ENCODE measurements at places on chromosomes 2 and 18. TPM values are rescaled to one million over a fixed set of nuclear protein-coding genes. Genes with fewer than 3 reads are reported as not detected.
A peak's percentile ranks its signal among the peaks of the same experiment; 100 is the strongest.

DNA sequence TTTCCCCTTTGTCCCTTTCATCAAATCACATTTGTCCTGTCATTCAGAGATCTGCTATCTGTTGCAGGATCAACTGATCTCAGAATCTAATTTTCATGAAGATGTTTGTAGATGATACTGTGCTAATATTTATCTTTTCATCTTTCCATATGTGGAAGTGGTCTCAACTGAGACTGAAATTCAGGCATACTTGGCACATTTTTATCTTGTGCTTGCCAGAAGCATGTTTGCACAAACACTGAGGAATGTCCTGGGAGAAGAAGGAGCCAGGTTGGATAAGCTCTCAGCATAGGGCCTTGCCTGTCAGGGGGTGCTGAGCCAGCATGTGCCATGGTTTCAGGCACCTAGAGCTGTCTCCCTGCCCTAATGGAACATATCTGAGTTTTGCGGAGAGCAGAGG lies 24.5 kb upstream of the MMADHC start:
- no peak for DNase-seq
- no peak overlapping the region for H3K4me3 ChIP-seq
- H3K27me3 ChIP-seq = no peaks in the 10 kb centered on the region
- H3K4me1 ChIP-seq = no peaks in the 10 kb centered on the region
- no peaks in the 10 kb centered on the region for H3K36me3 ChIP-seq
- H3K27ac ChIP-seq = no peak overlapping the region

- no peaks in the 10 kb centered on the region for H3K27me3 ChIP-seq
- no peaks in the 10 kb centered on the region for H3K4me1 ChIP-seq
- H3K4me3 ChIP-seq = no peak overlapping the region
- no peak for DNase-seq
- no peak overlapping the region for H3K27ac ChIP-seq
- H3K36me3 ChIP-seq = no peaks in the 10 kb centered on the region
These were observed 79.4 kb upstream of the SRD5A2 start for GRCh38 chr2:31660165-31660564.

DNA sequence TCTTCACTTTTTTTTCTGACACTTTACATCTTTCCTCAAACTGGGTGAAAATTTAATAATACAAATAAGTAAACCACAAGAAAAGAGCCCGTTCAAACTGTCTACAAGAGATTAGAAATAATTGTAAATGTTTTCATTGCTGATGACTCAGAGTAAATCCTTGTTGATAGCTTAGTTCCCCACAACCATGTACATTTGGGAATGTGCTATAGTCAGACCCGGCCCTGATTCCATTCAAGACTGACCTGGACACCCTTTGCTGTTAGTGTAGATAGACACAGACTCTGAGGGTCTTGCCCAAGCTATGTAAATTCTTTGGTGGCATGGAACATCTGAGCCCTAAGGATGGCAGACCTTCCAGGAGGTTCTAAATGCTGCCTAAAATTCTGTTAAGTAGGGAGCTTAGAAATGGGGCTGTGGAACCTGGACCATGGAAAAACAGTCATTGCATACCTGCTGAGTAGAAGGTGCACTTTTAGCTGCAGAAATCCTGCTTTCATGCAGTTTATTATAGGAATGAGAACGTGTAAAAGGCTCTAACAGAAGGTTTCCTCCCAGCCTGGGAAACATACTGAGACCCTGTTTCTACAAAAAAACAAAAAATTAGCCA lies 3.7 kb downstream of the MALT1 start:
- H3K4me3 ChIP-seq = no peak overlapping the region
- H3K36me3 ChIP-seq = no peaks in the 10 kb centered on the region
- no peaks in the 10 kb centered on the region for H3K27me3 ChIP-seq
- no peak for DNase-seq
- H3K27ac ChIP-seq = no peak overlapping the region

- no peaks in the 10 kb centered on the region for H3K27me3 ChIP-seq
- H3K36me3 ChIP-seq = no peaks in the 10 kb centered on the region
- H3K4me3 ChIP-seq = no peak overlapping the region
- no peak for DNase-seq
- H3K4me1 ChIP-seq = no peaks in the 10 kb centered on the region
- H3K27ac ChIP-seq = no peak overlapping the region
These were observed 31.0 kb downstream of the EEF1B2 start for GRCh38 chr2:206190689-206191088.

MBD1 gene
- 39.5 TPM for total RNA-seq

- no peak overlapping the region for H3K27ac ChIP-seq
- H3K27me3 ChIP-seq = no peaks in the 10 kb centered on the region
- no peaks in the 10 kb centered on the region for H3K4me1 ChIP-seq
- no peak for DNase-seq
- H3K36me3 ChIP-seq = no peaks in the 10 kb centered on the region
- H3K4me3 ChIP-seq = no peak overlapping the region
These were observed 7.8 kb downstream of the ANTXR1 start for GRCh38 chr2:69020496-69021426.

DNA sequence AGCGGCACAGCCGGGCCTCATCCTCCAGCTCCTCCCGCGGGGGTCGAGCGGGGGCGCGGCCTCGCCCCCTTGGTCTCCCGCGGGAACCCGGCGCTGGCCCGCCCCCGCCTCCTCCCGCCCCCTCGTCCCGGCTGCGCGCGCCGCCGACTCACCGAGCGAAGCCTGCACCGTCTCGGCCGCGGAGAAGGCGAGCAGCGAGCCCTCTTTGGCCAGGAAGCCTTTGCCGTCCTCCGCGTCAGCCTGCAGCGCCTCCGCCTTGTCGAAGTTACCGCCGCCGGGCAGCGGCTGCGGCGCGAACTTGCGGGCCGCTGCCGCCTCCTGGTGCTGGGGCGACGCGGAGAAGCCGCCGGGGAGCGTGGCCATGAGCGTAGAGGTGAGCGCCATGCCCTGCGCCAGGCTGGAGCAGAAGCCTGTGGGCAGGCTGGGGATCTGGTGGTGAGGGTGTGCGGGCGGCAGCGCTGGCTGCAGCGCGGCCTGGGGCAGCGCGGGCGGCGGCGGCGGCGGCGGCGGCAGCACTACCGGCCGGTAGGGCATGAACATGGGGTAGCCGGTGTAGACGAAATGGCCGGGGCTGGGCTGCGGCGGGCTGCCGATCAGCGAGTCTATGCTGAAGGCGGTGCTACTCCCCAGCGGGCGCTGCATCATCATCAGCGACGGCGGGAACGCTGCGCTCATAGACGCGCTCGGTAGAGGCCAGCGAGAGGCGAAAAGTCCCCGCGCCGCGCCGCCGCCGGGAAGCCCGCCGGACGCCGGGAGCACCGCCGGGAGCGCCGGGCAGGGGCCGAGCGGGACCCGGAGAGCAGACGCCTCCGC lies 683 bp downstream of the GBX2 start:
- peak overlapping the region; percentile 59 for H3K4me3 ChIP-seq
- H3K4me1 ChIP-seq = peaks cover 51% of the 10 kb centered on the region
- no peak overlapping the region for H3K27ac ChIP-seq
- peaks cover 4% of the 10 kb centered on the region for H3K36me3 ChIP-seq
- DNase-seq = peak; percentile 73

GRCh38 chr2:12498286-12498685 lies 218.4 kb upstream of the TRIB2 start:
- no peaks in the 10 kb centered on the region for H3K36me3 ChIP-seq
- DNase-seq = no peak
- no peak overlapping the region for H3K4me3 ChIP-seq
- no peaks in the 10 kb centered on the region for H3K4me1 ChIP-seq
- H3K27me3 ChIP-seq = no peaks in the 10 kb centered on the region
- H3K27ac ChIP-seq = no peak overlapping the region

GRCh38 chr2:172119089-172119488 lies 16.4 kb upstream of the DLX2 start:
- no peak overlapping the region for H3K4me3 ChIP-seq
- no peaks in the 10 kb centered on the region for H3K27me3 ChIP-seq
- H3K4me1 ChIP-seq = no peaks in the 10 kb centered on the region
- no peaks in the 10 kb centered on the region for H3K36me3 ChIP-seq

GRCh38 chr18:49460976-49461601 lies 644 bp upstream of the DYM start:
- H3K4me1 ChIP-seq = peaks cover 3% of the 10 kb centered on the region
- H3K27me3 ChIP-seq = no peaks in the 10 kb centered on the region
- peak overlapping the region; percentile 97 for H3K4me3 ChIP-seq
- no peaks in the 10 kb centered on the region for H3K36me3 ChIP-seq
- no peak for DNase-seq

GRCh38 chr18:42854558-42854957 lies 260.9 kb downstream of the RIT2 start:
- H3K36me3 ChIP-seq = no peaks in the 10 kb centered on the region
- H3K27ac ChIP-seq = no peak overlapping the region
- H3K4me3 ChIP-seq = no peak overlapping the region
- H3K27me3 ChIP-seq = no peaks in the 10 kb centered on the region
- DNase-seq = no peak
- H3K4me1 ChIP-seq = no peaks in the 10 kb centered on the region

DNA sequence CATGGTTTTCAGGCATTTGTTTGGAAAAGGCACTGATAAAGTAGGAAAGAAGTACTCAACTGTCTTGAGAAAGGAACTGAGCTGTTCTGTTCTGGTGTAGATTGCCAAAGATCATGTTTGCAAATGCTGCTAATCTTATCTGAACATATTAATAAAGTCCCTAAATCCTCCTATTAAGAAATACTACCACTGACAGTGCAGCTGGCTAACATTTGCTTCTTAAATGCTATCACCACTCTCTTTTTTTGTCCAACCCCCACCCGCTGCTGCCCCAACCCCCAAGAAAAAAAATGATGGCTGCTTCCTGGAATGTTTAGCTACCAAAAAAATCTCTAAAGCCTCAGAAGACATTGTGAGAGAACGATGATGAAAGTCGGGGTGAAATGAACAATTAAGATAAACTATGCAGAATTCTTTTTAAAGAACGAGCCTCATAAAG lies 130.7 kb downstream of the CCBE1 start:
- no peak overlapping the region for H3K27ac ChIP-seq
- peaks cover 3% of the 10 kb centered on the region for H3K4me1 ChIP-seq
- no peaks in the 10 kb centered on the region for H3K27me3 ChIP-seq
- no peak for DNase-seq

KLHL29 gene
- total RNA-seq = 4.3 TPM

GRCh38 chr18:45627204-45627526 lies 11.9 kb downstream of the SLC14A2 start:
- H3K27me3 ChIP-seq = no peaks in the 10 kb centered on the region
- DNase-seq = no peak
- H3K27ac ChIP-seq = no peak overlapping the region
- no peaks in the 10 kb centered on the region for H3K36me3 ChIP-seq

- DNase-seq = no peak
- H3K4me3 ChIP-seq = no peak overlapping the region
- peaks cover 11% of the 10 kb centered on the region for H3K4me1 ChIP-seq
- no peak overlapping the region for H3K27ac ChIP-seq
- H3K27me3 ChIP-seq = no peaks in the 10 kb centered on the region
These were observed 9.2 kb downstream of the TGIF1 start for GRCh38 chr18:3458952-3459853.

GDF7 gene
- 0.06 TPM for total RNA-seq

PSMA8 gene
- total RNA-seq = not detected

- no peaks in the 10 kb centered on the region for H3K27me3 ChIP-seq
- no peak overlapping the region for H3K27ac ChIP-seq
- H3K4me3 ChIP-seq = no peak overlapping the region
- no peaks in the 10 kb centered on the region for H3K4me1 ChIP-seq
- DNase-seq = no peak
These were observed 25.7 kb upstream of the IL1R1 start for GRCh38 chr2:102116630-102117471.

GRCh38 chr2:54634564-54635511 lies 88.6 kb upstream of the EML6 start:
- peaks cover 86% of the 10 kb centered on the region for H3K36me3 ChIP-seq
- H3K27me3 ChIP-seq = no peaks in the 10 kb centered on the region
- no peaks in the 10 kb centered on the region for H3K4me1 ChIP-seq

- H3K27ac ChIP-seq = no peak overlapping the region
- no peaks in the 10 kb centered on the region for H3K4me1 ChIP-seq
These were observed 11.8 kb upstream of the ACOXL start for GRCh38 chr2:110720547-110720946.

ST6GAL2 gene
- 16.2 TPM for total RNA-seq

SERPINB11 gene
- total RNA-seq = not detected

GRCh38 chr2:69559442-69560146 lies 83.9 kb downstream of the AAK1 start:
- H3K36me3 ChIP-seq = no peaks in the 10 kb centered on the region
- H3K4me1 ChIP-seq = no peaks in the 10 kb centered on the region
- H3K4me3 ChIP-seq = no peak overlapping the region
- DNase-seq = no peak
- H3K27ac ChIP-seq = no peak overlapping the region
- H3K27me3 ChIP-seq = no peaks in the 10 kb centered on the region

GRCh38 chr2:225122007-225122406 lies 79.7 kb upstream of the DOCK10 start:
- no peak overlapping the region for H3K27ac ChIP-seq
- 0 out of 2 replicates have a peak, but pooled peaks cover 3% of the 10 kb centered on the region for H3K4me1 ChIP-seq
- H3K36me3 ChIP-seq = no peaks in the 10 kb centered on the region
- DNase-seq = no peak

DNA sequence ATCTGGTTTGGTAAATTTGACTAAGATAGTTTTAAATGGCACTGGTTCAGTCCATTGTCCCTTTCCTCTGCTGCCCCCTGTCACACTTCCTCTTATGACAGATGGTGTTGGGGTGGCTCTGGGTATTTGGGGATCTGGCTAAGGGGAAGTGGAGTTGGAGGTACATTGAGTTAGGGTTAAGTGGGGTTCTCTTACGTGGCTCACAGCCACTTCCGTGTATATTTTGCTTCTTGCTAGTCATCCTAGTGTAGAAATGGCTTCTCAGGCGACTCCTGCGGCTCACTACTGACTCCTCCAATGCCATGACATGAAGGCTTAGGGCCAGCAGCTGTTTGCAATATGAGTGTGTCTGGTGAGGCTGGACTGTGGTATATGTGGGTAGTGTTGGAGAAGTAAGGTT lies 187.0 kb downstream of the HAUS1 start:
- H3K36me3 ChIP-seq = no peaks in the 10 kb centered on the region
- H3K4me1 ChIP-seq = peaks cover 5% of the 10 kb centered on the region
- no peaks in the 10 kb centered on the region for H3K27me3 ChIP-seq
- no peak overlapping the region for H3K4me3 ChIP-seq
- DNase-seq = no peak
- H3K27ac ChIP-seq = no peak overlapping the region

DNA sequence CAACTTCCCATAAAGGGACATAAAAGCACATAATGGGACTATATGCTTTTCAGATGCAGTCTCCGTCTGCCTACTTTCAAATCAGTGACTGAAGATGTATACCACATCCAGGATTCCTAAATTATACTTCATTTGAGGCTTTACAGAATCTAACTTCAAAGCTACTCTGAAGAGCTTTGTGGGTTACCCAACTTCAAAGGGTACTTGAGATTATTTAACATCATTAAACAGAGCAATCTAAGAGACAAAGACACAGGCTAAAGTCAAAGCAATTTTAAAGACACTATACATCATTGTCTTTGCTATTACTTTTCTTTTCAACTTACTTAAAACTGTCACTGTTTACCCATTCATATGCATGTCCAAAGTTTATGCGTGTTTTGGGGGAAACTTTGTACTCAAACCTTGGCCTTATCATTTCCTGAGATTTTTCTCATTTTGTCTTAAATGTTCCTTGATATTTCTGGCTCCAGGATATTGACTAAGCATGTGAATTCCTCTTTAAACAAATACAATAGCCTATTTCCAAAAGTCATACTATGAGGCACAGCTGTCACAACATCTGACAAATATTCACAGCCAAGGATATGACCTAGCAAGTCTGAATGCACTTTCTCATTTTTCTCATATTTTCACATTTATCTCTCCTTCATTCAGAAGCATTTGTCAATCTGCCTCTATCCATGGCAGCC lies 1985.1 kb upstream of the PIK3C3 start:
- no peaks in the 10 kb centered on the region for H3K4me1 ChIP-seq
- no peak for DNase-seq
- H3K27me3 ChIP-seq = no peaks in the 10 kb centered on the region
- H3K4me3 ChIP-seq = no peak overlapping the region

SCYGR4 gene
- not detected for total RNA-seq

All from H1 (cell line).